ENCODE measurements at places on chromosomes 16 and 17.
A peak's percentile ranks its signal among the peaks of the same experiment; 100 is the strongest.

DNA sequence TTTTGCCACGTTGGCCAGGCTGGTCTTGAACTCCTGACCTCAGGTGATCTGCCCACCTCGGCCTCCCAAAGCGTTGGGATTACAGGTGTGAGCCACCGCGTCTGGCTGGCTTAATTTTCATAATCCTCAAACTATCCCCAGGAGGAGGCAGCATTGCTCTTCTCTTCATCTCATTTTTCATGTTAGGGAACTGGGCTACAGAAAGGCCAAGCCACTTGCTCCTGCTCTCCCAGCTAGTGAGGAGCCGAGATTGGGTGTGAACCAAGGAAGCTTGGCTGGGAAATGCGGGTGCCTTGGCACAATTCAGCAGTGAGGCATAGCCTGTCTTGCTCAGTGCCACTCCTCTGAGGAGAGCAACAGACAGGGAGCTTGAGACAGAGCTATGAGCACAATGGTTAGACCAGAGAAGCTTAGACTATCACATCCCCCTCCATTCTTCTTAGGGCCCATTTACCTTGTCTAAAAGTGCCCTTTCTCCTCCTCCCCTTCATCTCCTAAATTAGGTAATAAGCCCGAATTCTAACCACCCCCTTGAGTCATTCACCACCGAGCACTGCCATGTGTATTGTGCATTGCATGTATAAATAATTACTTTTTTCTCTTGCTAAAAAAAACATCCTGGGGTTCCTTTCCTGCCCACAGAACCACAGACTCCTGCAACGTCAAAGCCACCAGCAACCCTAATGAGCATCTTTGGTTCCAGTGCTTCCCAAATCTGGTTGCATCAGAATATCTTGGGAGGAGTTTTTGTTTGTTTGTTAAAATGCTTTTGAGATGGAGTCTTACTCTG, 20.0 kb upstream of the KIF19 start:
- DNase-seq = peak; percentile 19

- no peak for DNase-seq
These were observed 6.0 kb upstream of the GRB2 start for GRCh38 chr17:75411328-75412067.

DNA sequence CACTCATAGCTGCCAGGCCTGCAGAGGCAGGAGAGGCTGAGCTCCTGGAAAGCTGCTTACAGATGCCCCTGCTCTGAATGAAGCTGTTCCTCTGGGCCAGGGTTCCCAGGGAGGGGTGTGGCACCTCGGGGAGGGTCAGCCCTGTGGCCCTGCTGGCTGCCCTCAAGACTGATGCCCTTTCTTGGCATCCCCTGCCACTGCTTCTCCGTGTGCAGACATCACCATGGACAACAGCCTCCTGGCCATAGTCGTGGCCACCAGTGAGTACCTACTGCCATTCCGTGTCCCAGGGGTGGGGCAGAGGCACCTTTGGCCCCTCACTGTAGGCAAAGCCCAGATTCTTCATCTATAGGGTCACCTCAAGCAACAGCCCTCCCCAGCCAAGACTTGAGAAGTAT, 8.9 kb downstream of the MRPL27 start:
- no peak for DNase-seq

GRCh38 chr16:89711601-89712273, 9.0 kb downstream of the VPS9D1 start:
- peak; percentile 89 for DNase-seq

DNA sequence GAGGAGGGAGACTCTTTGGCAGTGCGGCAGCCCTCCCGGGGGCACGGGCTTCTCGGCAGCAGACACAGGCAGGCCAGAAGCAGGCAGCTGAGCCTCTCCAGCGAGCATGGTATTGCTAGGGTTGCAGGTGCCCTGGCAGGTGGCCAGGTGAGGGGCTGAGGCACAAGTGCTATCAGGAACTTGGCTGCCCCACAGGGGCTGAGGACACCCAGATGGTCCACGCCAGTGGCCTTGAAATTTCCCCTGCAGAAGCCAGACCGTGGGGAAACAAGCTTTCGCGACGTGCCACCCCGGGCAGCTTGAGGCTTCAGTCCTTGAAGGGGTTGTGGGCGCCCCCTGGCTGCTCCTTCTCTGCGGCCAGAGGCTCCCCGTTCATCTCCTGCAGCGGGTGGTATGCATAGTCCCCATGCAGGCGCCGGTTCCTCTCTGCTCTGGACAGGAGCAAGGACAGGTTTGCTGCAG, 8.5 kb downstream of the NAGPA start:
- DNase-seq = no peak

DNA sequence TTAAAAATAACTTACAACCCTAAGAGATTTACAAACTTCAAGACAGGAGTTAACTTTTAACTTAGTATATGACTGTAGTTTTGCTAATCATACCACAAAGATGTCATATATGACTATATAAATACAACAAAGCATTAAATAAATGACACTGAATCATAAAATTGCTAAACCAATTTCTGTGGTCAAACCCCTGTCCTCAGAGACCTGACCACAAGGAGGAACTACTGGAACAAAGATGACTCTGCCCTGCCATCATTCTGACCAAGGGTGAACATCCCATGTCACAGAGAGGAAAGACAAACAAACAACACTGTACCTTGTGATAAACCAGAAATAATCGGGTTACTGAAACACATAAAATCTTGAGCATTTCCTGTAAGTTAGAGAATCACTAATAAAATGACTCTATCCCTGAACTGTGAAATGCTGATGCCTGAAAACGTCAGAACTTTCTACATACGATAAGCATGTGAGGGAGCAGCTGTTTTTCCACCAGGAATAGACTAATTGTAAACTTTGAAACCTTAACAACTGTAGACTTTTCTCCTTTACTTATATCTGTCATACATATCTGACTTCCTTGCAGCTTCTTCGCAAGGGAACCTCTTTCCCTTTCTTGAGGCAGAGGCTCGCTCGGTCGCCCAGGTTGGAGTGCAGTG, 47.9 kb downstream of the WDR59 start:
- peak; percentile 84 for DNase-seq

GRCh38 chr17:77312061-77312701, 171.4 kb downstream of the SEC14L1 start:
- no peak for DNase-seq

- DNase-seq = no peak
These were observed 42.6 kb downstream of the TSC2 start for GRCh38 chr16:2090481-2090776.

GRCh38 chr16:67326472-67327309, at the start of the genes KCTD19 and LRRC36:
Gene KCTD19, minus strand, starts transcription at chr16:67326741. Its CDS starts 34 bp downstream, at chr16:67326707.
Gene LRRC36, plus strand, starts transcription at chr16:67326815. Its CDS starts 48 bp downstream, at chr16:67326863.
- DNase-seq = peak; percentile 68

- DNase-seq = no peak
These were observed 602.0 kb upstream of the C16orf82 start for GRCh38 chr16:26464576-26465266.

- no peak for DNase-seq
These were observed 113.9 kb downstream of the UTP18 start for GRCh38 chr17:51374209-51374608.

GRCh38 chr17:75513641-75514000, 1.7 kb downstream of the CASKIN2 start:
- DNase-seq = no peak

- DNase-seq = no peak
These were observed 6.7 kb downstream of the ARHGAP27 start for GRCh38 chr17:45425984-45426413.

DNA sequence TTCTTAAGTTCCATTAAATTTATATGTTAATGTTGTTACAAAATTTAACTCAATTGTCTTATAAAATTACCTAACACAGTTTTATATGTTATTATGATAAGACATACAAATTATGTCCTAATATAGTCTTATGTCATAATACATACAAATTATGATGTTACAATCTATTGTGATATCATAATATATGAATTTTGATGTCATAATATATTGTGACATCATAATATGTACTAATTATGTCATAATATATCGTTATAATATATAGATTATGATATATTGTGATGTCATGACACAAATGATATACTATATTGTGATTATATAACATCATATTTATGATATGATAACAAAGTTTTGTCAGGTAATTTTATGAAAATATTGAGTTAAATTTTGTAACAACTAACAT, 1789.6 kb downstream of the TP53TG3F start:
- no peak for DNase-seq

DNA sequence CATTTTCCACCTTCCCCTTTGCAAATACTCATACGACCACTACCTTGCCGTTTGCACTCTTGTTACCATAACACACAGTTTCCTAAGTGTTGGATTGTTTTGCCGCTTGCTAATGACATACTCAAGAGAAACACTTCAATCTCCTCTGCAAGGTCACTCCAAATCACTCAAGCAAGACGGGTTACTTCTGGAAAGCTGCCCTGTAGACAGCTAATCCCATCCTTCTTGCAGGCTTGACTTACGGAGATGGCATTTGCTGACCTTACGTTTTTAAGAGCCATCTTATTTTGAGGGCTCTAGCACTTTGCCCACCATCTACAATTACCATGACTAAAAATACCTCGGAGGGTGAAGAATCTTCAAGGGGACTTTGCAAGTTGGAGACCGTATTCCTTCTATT, 46.2 kb downstream of the MYH3 start:
- no peak for DNase-seq

DNA sequence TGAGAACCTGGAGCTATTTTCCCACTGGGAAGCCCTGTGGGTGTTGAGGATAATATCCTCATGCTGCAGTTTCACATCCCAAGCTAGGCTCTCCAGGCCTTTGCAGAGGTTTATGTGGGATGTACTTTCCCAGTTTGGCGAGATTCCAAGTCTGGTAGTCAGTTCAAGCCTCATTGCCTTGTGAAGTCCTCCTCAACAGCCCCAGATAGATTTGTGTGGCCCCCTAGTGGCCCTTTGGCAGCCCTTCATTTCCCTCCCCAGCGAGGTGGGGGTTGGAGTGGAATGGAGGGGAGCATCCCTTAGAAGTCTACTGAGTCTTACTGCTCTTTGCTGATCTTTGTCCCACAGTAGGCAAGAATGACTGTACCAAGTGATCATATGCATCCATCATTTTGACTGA, 137.9 kb downstream of the CDH11 start:
- peak; percentile 4 for DNase-seq

DNA sequence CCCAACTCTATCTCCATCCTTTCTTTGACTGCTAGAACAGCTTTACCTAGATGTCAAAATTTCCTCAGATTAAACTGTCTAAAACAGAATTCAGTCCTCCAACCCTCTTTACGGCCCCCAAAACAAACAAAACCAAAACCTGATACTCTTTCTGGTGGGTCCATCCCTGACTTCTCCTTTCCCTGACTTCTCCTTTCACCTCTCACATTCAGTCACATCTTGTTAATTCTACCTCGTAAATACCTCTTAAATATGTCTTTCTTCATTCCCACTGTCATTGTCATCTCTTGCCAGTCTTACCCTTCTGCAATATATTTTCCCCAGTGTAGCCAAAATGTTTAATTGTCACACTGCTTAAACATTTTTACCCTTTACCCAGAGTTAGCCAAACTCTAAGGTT, 4.6 kb downstream of the PPM1E start:
- no peak for DNase-seq

DNA sequence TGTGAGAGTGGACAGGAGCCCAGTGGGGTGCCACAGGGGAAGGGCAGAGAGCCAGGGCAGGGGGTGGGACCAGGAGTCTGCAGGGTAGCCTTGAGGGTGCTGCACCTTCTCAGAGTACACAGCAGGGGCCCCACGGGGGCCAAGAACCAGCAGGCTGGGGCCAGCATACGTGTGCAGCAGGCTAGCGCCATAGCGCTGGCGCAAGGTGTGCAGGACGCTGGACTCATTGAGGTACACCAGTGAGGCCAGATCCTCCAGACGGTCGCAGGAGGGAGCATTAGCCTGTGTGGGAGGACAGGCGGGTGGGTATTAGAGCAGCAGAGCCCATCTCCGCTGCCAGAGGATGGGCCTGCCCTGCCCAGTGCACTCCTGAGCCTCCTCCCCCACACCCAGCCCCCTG, 58.8 kb downstream of the MYO18A start:
- no peak for DNase-seq

- DNase-seq = no peak
These were observed 49.8 kb downstream of the CREBBP start for GRCh38 chr16:3830625-3831254.

GRCh38 chr17:27525836-27526603, 69.8 kb downstream of the KSR1 start:
- no peak for DNase-seq

- no peak for DNase-seq
These were observed 44.1 kb downstream of the MRC2 start for GRCh38 chr17:62671553-62671952.

- DNase-seq = no peak
These were observed 287.7 kb downstream of the FOXL1 start for GRCh38 chr16:86865851-86866662.

DNA sequence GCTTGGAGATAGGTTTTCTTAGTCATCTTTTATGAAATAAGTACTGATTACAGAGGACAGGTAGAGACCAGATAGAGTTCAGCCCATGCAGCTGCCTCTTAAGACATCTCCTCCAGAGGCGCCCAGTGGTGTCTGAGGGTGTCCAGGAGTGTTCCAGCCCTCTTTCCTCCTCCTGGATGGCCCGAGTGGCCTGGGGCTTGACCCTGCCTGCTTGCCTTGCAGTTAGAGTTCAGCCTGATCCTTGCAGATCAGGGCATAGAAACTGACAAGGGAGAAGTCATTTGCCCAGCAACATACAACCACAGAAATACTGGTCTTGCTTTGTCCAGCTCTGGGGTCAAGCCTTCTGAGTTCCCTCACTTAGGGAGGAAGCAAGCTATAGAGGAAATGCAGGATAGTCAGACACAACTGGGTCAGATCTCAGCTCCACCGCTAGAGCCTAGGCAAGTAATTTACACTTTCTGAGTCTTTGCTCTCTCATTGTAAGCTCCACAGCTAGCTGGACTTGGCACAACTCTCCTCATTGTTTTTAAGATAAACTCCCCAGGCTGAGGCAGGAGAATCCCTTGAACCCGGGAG, 3.6 kb upstream of the CCL1 start:
- DNase-seq = no peak

DNA sequence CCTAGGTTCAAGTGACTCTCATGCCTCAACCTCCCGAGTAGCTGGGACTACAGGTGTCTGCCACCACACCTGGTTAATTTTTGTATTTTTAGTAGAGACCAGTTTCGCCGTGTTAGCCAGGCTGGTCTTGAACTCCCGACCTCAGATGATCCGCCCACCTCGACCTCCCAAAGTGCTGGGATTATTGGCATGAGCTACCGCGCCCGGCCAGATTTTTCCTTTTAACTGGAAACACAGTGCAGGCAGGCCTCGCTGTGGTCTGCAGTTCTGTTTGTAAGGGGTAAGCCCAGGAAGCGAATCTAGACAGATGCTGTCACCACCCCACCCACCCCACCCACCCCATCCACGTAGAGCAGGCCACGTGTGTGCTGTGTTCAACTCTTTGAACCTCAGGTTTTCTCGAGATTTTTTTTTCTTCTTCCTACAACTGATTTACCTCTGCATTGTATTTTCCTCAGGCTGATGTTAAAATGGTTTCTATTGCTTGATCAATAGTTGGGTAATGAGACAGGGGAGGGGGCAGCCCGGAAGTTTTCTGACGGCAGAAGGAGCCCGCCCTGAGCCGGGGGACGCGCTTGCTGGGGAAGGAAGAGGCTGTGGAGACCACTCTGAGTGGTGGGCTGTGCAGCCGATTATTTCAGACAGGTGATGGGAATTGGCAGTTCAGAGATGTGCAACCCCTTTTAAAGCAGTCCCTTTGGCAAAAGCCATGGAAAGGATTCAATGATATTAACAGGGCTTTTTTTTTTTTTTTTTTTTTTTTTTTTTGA, 72.9 kb downstream of the DNAH17 start:
- DNase-seq = no peak

- DNase-seq = peak; percentile 19
These were observed 5.9 kb upstream of the DNAH17 start for GRCh38 chr17:78583091-78583490.

All from activated CD4-positive, alpha-beta T cell treated with anti-CD3 and anti-CD28 coated beads, Interleukin-10, Interleukin-2, amounts not matched to agents 100 ng/mL and 50 ng/mL, durations not matched to agents 16 hours and 8 hours (primary cell).